Lung microvascular endothelial cell (primary cell): ENCODE measurements at places on chromosomes 6 and 20. TPM values are rescaled to one million over a fixed set of nuclear protein-coding genes. Genes with fewer than 3 reads are reported as not detected.
A peak's percentile ranks its signal among the peaks of the same experiment; 100 is the strongest.

NANP gene
- total RNA-seq, result 5.0 and 9.1 TPM in 2 replicates

GRCh38 chr6:144066741-144067484, 28.5 kb downstream of the SF3B5 start:
- DNase-seq, result no peak

LY6G6C gene
- not detected in 2 replicates for total RNA-seq

GRCh38 chr6:16158943-16159557, 30.2 kb downstream of the MYLIP start:
- no peak for DNase-seq

DNA sequence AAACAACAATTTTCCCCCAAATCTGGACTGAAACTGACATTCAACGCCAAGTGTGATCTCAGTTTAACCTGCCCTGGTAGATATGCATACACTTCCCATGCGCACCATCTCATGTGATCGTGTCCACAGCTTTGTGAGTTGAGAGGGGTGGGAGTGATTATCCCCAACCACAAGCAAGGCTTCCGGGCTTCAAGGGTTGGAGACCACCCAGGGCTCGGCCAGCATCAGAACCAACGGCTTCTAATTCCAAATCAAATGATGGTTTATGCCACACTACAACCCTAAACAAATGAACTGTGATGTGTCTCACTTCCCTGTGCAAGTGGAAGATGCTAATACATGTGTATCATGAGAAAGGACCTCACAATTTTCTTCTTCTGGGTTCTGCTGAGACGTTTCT, 515 bp upstream of the TGM3 start:
- DNase-seq, result no peak

SLC17A3 gene
- total RNA-seq, result not detected in 2 replicates

- DNase-seq, result no peak
Measured at GRCh38 chr6:150366118-150366778, 2.6 kb upstream of the IYD start.

SLC35F1 gene
- not detected in 2 replicates for total RNA-seq

DNA sequence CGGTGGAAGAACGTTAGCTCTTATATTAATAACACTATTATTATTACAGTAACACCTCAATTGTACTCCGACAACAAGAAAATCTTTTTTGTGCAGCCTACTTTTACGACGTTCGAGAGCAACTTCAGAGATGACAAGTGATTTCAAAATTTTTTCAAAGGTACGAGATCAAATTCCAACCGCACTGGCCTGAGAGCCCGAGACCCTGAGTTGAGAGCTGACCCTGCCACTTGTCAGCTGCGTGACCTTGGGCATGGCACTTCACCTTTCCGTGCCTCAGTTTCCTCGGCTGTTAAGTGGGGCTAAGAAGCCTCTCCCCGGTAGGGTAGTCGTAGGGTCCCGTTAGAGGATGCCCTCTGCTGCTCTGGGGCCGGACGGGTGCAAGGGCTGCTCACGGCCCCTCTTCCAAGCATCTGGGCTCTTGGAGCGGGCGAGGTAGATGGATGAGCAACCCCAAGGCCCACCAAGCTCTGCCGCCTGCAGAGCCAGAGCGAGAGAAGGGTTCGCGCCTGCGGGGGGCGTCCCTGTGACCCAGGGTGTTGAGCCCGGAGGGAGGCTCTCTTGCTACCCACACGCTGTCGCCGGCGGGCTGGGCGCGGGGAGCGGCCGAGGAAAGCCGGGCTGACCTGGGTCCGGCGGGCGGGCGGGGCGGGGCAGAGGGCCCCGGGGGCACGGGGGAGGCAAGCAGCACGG, 510 bp downstream of the NDRG3 start:
- DNase-seq, result peak; percentile 10

GRCh38 chr6:27726619-27727023, 185.6 kb downstream of the OR2B2 start:
- DNase-seq, result no peak

BPIFB1 gene
- total RNA-seq, result not detected in 2 replicates

GRCh38 chr6:15145821-15146220, 100.0 kb upstream of the JARID2 start:
- DNase-seq, result no peak

MYLK2 gene
- total RNA-seq, result 17.3 and 18.5 TPM in 2 replicates

ROS1 gene
- not detected in 2 replicates for total RNA-seq

CST2 gene
- total RNA-seq, result not detected in 2 replicates

GRCh38 chr6:130000526-130001421, 17.6 kb upstream of the L3MBTL3 start:
- no peak for DNase-seq

GRCh38 chr6:106113256-106113959, 27.3 kb downstream of the PRDM1 start:
- DNase-seq, result no peak

- DNase-seq, result no peak
Measured at GRCh38 chr6:79188107-79188506, 46.4 kb downstream of the HMGN3 start.

MEI4 gene
- total RNA-seq, result not detected in 2 replicates

- no peak for DNase-seq
Measured at GRCh38 chr20:57167971-57168701, 98.3 kb downstream of the BMP7 start.

GRCh38 chr6:123803504-123804013, at the start of gene NKAIN2:
TSS of gene NKAIN2 (plus strand) at chr6:123803865.
- no peak for DNase-seq

DNA sequence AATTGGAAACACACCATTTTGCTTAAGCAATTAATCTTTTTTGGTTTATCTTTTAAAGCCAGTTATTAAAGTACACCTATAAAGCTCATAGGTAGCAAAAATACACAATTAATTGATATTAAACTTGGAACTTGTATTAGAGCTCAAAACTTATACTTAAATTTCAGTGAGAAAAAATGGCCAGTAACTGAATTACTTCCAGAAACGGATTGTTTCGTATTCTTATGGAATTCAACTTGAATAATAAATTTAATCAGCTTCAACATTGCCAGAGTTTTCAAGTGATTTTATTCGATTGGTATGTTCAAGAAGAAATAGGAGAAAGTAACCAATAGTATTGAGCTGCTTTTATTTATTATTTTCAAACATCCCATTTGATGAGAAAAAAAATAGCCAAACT, 112.7 kb upstream of the PDE10A start:
- DNase-seq, result no peak
